ENCODE measurements at places on chromosomes 5 and 9.

- DNase-seq = no peak
Measured at GRCh38 chr5:152277936-152278335, 127.1 kb downstream of the NMUR2 start.

DNA sequence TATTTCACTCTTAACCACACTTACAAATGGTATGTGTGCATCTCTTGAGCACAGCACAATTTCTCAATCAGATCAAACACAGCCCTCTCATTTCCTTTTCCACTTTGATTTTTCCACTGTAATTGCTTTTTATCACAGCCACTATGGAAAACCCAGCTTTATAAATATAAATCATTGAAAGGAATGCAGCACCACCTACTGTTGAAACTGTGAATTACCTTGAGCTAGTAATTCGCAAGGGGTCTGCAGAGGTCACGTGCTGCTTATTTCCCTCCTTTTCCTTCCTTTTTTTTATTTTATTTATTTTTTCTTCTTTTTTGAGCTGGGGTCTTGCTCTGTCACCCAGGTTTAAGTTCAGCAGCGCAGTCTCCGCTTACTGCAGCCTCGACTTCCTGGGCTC lies 76.9 kb downstream of the CDH6 start:
- no peak for DNase-seq

DNA sequence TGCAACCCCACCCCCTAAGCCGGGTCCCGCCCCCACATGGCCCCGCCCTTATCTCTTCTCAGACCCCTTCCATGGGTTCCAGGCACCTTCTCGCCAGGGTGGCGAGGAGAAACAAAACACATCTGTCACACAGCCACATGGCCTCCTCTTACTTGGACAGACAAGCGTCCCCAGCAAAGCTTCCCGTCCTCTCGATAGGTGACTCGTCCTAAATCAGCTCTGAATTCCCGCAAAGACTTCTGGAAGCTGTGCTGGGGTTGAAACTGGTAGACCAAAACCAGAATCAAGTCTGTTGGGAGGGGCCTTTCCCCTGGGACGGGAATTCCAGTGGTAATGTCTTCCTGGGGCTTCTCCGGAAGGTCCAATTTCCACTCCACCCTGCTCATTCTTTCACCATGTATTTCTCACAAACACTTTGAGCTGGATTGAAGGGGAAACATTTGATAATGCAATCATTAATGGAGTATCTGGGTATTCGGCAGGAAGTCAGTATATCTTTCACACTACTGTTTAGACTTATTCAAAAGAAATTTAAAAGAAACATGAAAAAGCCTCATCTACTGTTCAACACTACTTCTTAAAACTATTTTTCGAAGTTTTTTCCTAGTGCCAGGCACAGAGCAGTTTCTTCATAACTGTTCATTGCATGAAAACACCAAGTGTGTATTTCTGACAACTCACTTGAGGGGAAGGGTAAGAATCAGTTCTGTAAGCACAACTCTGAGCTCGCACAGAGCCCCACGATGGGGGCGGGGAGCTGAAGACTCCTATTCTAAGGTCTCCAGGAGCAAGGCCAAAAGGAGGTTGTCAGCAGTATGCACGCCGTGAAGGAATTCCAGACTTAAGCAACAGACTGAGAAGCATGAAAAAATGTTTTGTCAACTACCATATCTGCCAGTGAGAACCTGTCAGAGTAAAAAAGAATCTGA lies 644 bp upstream of the CTNNAL1 start:
- DNase-seq = no peak

GRCh38 chr9:137751616-137752015 lies 126.0 kb upstream of the CACNA1B start:
- no peak for DNase-seq

GRCh38 chr5:905139-905642 lies 12.5 kb downstream of the TRIP13 start:
- no peak for DNase-seq

- DNase-seq = no peak
Measured at GRCh38 chr5:150499437-150499956, 8.4 kb upstream of the NDST1 start.

- no peak for DNase-seq
Measured at GRCh38 chr9:129776566-129776937, 23.7 kb upstream of the PTGES start.

DNA sequence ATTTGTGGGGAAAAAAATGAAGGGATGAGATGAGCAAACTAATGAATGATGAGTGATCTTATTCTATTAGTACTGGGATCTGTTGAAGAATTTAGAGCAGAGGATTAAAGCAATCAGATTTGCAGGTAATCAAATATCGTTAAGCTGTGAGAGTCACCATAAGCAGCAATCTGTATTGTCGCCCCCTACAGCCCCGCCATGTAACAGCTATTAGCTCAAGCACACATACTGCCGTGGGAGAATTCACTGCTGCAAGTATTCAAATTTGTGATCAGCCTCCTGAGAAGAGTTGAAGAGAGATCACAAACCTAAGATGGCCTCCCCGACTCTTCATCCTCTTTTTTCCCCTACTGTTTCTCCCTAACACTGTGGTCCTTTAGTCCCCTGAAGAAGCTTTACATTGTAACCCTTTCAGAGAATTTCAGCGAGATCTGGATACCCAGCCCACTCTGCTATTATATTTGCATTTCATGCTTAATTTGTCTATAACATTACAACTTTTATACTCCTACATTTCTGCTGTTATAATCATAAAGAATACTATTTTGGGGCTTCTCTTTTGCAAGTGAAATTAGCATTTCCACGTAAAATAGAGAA lies 28.5 kb upstream of the PHF24 start:
- DNase-seq = no peak

DNA sequence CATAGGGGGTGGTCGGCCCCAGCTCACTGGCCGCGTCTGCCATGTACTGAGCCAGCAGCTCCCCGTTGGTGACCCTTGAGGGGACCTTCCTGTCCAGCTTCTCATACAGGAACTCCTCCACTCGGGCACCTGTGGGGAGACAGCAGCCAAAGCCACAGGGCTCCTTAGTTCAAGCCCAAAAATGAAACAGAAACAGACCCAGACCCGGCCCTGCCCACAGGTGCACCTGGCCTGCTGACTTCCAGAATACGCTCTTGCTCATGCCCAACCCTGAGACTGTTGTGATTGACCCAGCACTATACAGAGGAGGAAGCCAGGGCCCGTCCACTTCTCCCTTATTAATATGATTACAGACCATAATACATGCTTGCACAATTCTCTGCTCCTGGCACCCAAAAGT lies 7.0 kb downstream of the SH3GLB2 start:
- no peak for DNase-seq

Data from activated T-helper 9 cell treated with anti-CD3 and anti-CD28 coated beads, Interleukin-2, amount 50 U/mL, for 16 hours (primary cell).